AML-193 (cell line): ENCODE measurements at places on chromosomes 7 and 10.

DNA sequence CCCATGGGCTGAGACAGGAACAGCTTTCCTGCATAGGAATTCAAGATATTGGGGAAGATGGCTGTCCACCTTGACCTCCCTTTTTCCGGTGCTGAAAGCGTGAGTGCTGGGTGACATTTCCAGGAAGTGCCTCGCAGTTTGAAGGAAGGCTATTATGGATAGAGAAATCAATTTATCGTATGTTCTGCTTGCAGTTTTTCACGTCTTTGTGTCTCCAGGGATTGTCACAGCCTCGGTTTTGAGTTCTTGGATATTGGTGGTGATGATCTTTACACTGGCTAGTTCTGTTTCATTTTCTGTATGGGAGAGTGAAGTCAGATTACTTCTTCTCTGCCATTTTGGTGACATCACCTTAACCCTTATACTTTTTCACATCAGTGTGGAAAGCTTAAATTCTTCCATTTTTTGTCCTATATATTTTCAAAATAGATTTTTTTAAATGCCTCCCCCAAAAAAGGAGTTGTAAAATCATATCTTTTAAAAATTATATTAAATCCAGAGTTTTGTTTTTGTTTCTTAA lies 102.5 kb upstream of the APBB1IP start:
- DNase-seq = no peak

- DNase-seq = no peak
Observed at GRCh38 chr10:104333032-104333727, 5.1 kb downstream of the ITPRIP start.

- DNase-seq = no peak
Observed at GRCh38 chr10:121216295-121216694, 365.1 kb downstream of the WDR11 start.

DNA sequence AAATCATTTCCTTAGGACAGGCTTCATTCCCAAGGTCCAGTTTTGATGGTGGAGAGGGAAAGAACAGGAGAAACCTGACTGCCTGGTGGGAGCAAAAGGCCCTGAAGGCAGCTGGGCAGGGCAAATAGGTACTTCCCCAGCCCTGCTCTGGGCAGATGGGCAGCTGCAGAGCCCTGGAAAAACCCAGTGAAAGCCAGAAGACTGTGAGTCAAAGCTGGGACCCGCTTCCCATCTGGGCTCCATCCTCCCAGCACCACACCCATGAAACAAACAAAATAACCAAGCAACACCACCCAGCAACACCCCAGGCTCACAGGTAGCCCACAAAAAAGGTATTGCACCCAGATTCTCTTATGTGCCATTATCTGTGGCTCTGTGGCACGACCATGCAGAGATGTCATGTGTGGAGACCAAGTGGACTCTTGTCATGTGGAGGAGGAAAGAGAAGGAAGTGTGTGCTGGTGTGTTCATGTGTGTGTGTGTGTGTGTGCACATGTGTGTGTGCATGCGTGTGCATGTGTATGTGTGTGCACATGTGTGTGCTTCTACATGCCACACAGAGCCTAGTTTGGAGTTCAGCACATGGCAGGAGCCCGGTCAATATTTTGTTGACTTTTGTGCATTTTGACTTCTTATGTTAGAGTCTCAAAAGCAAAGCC lies 9.8 kb downstream of the CLRN3 start:
- no peak for DNase-seq

DNA sequence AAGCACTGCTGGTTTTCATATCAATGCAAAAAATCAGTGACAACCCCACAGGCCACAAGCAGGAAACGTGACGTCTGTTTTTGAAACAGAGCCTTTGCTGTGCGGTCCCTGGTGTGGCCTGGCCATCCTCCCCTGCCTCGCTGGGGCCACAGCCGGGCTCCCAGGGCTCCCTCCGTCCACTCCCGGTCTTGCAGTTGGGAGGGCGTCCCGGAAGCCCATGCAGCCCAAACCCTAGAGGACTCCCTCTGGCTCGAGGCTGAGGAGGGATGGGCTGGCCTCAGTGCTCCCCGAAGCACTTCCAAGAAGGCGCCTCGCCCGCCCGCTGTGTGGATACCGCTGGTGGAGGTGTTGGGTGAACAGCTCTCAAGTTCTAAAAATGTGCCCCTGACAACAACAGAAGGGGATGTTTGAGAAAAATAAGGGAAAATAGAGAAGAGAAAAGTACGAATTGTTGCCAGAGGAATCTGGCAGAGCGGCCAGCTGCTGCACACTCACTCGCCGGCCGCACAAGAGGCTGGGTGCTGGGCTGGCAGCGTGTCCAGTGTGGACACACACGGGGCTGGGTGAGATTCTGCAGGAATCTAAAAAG lies 73.5 kb downstream of the ZRANB1 start:
- DNase-seq = no peak

- peak; percentile 61 for DNase-seq
Observed at GRCh38 chr10:124417895-124418725, 613 bp downstream of the OAT start.
